CD4-positive, alpha-beta memory T cell (primary cell): ENCODE measurements at places on chromosomes 2 and 18. TPM values are rescaled to one million over a fixed set of nuclear protein-coding genes. Genes with fewer than 3 reads are reported as not detected.

DNA sequence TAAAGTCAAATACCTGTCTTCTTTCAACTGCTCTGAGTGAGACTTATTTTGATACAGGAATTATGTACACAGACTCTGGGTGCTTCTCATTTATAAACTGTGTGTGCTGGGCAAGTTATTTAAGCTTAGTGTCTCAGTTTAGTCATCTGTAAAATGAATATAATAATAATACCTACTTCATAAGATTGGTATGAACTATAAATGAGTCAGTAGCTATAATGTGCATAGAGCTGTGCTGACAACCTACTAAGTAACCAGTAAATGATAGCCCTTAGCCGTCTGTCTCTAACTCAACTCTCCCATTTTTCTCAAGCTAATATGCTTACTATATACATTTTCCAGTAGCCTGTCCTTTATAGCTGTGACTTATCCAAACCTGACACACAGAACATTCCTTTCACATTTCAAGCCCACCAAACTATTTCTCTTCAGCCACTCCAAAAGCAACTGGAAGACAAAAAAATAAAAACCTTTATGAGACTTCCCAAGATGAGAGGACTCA, 319.8 kb downstream of the ETAA1 start:
- no peak for DNase-seq

- DNase-seq = no peak
Observed at GRCh38 chr2:46385786-46386577, 88.8 kb downstream of the EPAS1 start.

Gene SCYGR4
- not detected for total RNA-seq

Gene GALNT5
- not detected for total RNA-seq

Gene MRPL19
- 27.6 TPM for total RNA-seq
